ENCODE measurements at places on chromosomes 2 and 18. TPM values are rescaled to one million over a fixed set of nuclear protein-coding genes. Genes with fewer than 3 reads are reported as not detected.

DNA sequence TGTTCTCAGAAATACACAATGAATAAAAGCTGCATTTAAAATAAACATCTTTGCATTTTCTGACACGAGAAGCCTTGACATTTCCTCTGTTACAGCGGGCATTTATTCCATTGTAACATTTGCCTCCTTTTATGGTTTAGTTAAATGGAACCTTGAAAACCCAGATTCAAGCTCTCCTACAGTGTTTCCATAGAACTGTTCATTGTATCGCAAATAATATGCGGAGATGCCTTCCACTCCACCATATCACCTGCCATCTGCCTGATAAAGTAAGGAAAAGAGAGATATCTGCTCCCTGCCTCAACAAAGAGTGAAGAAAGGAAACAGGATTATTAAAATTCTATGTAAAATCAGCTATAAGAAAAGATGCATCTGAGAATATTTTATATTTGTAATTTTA lies 69.8 kb downstream of the CDH19 start:
- DNase-seq, result no peak

Gene PGAP1
- not detected for polyA plus RNA-seq

DNA sequence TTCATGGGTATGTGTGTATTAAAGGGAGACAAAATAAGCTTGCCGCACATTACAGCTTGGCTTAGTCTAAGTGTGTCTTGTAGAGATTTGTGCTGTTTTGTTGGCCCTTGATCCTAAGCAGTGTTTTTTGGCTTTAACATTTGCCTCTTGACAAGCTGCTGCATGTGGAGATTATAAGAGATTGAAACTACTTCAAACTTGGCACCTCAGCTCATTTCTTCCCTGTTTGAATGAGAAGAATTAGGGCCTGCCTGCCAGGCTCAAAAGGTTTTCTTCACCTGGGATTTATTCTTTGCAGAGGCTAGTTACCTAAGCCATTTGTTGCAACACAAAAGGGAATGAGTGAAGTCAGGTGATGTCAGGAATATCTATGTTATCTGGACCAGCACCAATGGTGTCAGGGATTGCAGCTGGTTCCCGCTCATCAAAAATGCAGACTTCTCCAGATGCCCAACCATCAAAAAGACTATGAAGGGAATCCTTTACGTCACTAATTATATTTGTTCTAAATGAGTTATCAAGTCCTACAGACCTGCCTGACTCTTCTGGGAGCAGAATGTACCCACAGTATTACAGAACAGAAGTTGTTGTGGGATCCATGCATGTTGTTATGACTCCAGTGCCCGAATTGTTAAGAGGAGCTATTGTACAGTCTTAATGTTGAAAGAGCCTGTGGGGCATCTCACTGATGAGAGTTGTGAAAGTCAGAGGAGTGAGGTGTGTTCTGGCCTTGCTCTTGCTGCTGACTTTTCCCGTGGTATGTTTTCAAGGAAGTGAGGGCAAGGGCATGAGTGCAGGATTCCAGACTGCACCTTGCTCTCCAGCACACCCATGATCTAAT lies 31.0 kb downstream of the ABCA12 start:
- no peak for DNase-seq

DNA sequence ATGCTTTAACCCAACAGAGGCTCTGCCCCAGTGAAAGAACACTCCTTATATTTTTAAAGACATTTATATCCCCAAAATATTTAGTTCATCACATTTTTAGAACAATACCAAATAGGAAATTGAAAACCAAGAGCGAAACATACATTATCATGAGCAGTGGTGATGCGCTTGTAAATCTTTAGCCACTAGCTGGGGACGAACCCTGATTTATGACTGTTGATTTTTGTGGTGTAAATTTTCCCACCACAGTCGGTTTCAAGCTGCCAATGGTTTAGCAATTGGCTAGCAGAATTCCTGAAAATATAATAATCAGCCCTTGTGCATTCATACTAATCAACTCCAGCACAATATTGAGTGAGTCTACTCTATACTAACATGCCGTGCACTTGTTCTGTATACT lies 27.3 kb upstream of the EPC2 start:
- DNase-seq, result no peak

GRCh38 chr2:112579241-112579640 lies 5.2 kb upstream of the CHCHD5 start:
- DNase-seq, result no peak

DNA sequence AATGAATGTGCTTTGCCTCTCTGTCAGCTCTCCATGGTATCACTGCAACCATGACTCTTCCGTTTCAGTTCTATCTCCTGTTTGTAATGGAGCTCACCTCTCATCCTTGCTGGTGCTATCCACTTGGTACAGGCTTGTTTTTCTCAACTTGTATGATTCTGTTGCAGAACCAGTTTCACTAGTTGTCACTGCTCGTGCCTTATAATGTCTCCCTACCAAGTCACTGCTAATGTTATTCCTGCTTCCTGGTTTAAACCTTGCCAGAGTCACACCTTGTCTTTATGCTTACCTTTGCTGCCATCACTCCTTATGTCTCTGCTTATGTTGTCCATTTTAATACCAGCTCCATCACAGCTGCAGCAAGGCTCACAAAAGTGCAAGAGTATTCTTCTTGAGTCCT lies 1191.0 kb upstream of the LRRTM1 start:
- DNase-seq, result no peak

DNA sequence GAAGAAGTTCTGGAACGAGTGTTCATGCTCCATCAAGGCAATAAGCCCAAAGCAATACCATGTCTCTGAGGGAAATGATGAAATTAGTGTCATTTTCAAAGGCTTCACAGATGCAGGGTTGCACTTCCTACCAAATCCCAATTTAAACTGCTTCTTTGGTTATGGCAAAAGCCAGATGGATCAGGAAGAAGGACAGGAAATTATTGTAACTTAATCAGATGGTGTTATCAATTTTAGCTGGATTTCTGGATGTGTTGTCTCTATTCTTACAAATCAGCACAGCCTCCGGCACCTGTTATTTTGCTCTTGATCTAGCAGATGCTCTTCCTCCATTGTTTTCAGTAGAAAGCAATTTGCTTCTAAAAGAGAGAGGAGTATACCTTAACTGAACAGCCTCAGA lies 693.4 kb downstream of the SOCS6 start:
- DNase-seq, result no peak

DNA sequence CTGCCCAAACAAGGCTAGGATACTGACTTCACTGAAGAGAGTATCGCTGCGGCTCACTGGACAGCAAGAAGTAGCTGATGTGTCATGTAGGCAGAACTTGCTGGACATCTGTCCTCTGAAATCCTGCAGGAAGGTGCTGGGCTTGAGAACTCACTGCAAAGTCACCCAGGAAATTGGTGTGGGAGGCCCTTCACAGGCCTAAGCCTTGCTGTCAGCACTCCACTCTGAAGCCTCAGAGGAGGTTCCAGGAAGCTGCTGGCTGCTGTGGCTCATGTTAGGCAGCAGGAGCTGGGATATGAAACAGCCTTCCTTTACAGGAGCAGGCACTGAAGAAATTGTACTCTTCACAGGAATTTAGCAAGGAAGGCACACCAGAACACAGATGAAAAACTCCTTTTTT lies 88.3 kb upstream of the CCDC68 start:
- DNase-seq, result no peak

GRCh38 chr2:71849607-71850305 lies 297.9 kb downstream of the CYP26B1 start:
- no peak for DNase-seq

- no peak for DNase-seq
These were observed 144.4 kb downstream of the MREG start for GRCh38 chr2:215868846-215869543.

Gene SNRPD1
- polyA plus RNA-seq, result 88.6 TPM

DNA sequence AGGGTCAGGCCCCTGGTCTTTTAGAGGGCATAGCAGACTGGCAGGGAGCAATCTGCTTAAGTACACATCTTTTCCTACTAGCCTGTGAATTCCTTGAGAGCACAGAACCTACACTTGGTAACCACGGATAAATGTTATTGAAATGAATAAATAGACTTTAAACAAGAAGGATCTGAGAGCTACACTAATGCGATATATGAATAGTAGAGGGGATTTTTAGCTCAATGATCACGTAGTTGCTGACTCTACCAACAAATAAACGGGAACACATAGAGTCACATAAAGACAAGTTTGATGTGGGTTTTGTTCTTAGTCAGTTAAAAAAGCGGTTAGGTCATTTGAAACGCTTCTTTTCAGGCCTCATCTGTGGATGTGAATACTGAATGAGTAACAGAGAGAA lies 290.3 kb upstream of the CCDC68 start:
- DNase-seq, result no peak

GRCh38 chr2:134336352-134336751 lies 82.5 kb downstream of the MGAT5 start:
- no peak for DNase-seq

GRCh38 chr2:229873123-229873581 lies 48.7 kb downstream of the TRIP12 start:
- DNase-seq, result no peak

- DNase-seq, result no peak
These were observed 47.4 kb downstream of the MFSD6 start for GRCh38 chr2:190455358-190456095.

Gene CYTIP
- polyA plus RNA-seq, result 115 TPM

DNA sequence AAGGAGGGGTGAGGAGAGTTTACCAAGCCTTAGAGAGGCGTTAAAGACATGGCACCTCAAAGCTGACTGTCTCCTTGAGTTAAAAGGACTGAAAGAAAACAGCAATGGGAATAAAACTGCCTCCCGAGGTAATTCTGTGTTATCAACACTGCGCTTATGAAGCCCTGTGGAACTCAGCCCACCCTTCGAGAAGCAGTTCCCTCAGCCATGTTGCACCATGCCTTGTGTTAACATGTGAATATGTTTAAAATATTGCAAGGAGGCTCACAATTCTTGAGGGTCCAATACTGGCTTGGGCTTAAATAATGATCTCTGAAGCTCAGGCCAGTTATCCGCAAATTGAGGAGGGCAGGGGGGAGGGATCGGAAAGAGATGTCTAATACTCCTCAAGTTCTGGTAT lies 14.7 kb downstream of the KLF7 start:
- DNase-seq, result no peak

DNA sequence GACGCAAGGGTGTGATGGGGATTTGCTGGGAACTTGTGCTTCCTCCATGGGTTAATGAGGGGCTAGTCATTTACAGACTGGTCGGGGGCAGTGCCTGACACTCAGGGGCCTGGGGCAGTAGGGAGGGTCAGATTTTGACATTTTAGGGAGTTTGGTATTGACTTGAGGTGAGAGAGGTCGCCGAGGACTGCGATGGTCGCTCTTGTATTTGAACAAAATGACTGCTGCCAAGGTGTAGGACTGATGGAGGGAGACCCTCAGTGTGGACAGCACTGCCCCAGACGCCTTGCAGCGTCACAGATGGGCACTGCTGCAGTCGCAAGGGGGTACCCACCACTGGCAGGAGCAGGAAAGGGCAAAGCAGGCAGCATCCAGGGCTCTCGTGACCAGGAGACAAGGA lies 182.9 kb downstream of the RTP5 start:
- no peak for DNase-seq

DNA sequence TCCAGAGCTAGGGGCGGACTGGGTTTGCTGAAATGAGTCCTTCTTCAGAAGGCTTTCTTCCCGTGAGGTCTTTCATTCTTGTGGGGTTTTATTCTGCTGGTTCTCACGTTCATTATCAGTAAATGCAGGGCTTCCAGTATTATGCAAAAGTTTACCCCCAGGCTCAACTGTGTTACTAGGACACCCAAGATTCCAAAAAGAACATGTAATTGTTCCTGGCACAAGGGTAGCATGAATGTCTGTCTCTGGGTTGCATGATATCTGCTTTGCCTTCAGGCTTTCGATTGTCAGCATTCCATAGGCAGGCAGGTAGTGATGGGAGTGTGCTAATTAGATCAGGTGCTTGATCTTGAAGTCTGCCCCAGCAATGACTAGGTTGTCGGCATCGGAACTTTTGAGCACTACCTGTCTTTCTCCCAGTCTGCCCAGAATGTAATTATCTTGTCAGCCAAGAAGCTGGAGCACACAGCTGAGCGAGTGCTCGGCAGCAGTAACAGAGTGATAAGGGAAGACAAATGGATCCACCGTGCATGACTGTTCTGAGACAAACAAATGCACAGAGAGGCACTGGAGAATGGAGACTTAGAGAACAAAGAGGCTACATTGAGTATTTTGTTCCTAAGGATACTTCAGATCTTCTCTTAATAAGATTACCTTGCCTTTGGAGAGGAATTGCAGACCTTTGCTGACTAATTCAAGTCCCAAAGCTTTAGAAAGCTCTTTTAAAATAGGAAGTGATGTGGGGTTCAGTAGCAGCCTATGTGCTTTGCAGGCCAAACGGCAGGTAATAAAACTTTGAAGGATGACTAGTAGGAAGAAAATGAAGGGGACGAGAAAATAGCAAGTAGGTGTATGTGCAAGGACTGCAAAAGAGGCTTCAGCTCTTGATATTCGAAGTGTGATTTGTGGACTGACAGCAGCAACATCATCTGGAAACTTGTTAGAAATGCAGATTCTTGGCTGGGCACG lies 41.9 kb downstream of the ITGB6 start:
- no peak for DNase-seq

- DNase-seq, result no peak
These were observed 160.5 kb downstream of the TMEM182 start for GRCh38 chr2:102922321-102922720.

GRCh38 chr2:98538280-98539041 lies 69.9 kb downstream of the COA5 start:
- DNase-seq, result no peak

Gene CDH2
- polyA plus RNA-seq, result not detected

Gene SIX2
- not detected for polyA plus RNA-seq

GRCh38 chr2:67408346-67408745 lies 11.2 kb downstream of the ETAA1 start:
- DNase-seq, result no peak

Gene MPP4
- not detected for polyA plus RNA-seq

GRCh38 chr2:59019566-59020159 lies 778.5 kb upstream of the FANCL start:
- no peak for DNase-seq

DNA sequence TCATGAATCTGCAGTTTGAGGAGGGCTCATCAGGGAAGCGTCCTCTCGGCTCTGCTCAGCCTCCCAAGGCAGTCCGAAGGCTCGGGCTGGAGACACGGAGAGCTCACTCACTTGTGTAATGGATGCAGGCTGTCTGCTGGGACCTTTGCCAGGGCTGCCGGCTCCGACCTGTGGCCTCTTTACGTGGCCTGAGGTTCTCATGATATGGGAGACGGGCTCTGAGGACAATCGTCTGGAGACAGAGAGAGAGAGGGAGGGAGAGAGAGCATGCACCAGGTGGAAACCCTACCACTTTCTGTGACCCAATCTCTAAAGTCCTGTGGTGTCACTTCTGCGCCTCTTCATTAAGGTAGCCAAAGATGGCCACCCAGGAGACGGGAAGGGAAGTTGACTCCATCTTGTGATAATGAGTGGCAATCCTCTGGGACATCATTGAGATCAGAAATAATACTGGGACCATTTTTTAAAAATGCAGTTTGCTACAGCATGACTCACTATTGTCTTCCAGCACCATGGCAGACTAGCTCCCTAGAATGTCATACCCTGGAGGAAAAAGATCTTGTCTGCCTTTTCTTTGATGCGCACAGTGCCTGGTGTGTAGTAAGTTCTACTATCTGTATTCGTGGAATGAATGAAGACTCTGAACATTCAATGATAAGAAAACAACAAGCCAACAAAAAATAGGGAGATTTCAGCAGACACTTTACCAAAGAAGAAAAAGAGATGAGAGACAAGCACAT lies 60.2 kb downstream of the CD8B2 start:
- DNase-seq, result no peak

Measured in naive B cell (primary cell).